ENCODE measurements at places on chromosomes 6 and 20.

DNA sequence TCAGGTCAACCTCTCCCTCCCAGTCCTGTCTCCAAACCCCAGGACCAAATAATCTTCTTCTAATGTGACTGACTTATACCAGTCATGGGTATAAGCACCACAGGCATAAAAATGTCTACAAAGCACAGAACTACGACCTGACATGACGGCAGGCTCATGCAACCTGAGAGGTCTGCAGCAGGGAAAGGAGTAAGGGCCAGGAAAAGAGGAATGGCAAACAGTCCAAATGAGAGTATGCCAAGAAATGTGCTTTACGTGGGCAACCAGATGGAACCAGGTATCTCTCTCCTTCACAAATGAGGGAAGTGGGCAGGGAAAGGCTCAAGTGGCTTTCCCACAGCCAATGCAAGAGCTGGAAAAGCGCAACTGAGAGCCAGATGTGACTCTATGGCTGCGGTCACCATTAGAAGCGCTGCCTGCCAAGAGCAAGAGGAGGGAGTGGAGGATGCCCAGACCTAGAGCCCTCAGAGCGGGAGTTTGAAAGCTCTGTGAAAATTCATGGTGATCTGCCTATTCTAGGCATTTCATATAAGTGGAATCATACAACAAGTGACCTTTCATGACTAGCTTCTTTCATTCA lies 6.0 kb downstream of the APMAP start:
- DNase-seq, result no peak

DNA sequence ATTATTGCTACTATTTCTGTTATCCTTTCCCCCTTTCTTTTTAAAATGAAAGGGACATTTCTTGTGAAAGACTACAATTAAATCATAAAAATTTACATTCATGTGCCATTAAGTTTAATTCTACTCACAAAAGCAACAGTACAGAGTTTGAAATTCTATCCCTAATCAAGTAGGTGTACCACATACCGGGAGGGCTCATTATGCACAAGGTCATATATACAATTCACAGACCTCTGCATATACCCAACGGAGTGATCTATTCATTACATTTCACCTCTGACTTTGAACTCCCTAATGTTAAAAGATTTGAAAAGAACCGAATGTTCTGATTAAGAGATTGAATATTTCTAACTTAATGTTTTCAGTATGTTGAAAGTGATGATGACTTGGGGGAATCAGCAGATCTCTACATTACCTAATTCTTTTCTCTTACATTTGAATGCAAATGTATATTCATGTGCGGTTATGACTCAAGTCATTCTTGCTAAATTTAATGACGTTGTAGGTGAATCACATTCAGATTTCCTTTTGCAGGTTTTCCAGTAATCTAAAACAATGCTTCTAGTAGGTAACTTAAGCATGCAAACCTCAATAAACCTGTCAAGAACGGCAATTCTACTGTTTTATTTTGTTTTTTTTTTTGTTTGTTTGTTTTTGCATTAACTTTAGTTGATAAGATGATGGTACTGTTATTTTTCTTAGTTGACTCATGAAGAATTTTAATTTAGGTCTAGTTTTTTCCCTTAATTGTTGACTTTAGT lies 7.3 kb downstream of the EYA4 start:
- DNase-seq, result no peak

- DNase-seq, result no peak
Observed at GRCh38 chr20:16566080-16566479, 7.2 kb downstream of the KIF16B start.

DNA sequence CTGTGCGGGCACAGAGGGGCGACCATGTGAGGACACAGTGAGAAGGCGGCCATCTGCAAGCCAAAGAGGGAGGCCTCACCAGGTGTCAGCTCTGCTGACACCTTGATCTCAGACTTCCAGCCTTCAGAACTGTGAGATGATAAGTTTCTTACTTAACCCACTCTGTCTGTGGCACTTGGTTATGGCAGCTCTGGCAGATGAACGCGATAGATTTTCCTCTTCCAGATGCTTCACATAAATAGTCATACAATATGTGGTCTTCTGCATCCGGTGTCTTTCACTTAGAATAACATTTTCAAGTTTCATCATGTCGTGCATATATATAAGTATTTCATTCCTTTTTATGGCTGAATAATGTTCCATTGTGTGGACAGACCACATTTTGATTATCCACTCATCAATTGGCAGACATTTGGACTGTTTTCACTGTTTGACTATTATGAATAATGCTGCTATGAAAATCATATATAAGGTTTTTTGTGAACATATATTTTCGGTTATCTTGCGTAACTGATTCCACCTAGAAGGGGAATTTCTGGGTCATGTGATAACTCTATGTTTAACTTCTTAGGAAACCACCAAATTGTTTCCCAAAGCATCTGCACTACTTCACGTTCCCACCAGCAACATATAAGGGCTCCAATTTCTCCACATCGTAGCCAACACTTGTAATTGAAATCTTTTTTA lies 30.2 kb downstream of the PRR18 start:
- DNase-seq, result no peak

- no peak for DNase-seq
Observed at GRCh38 chr6:11706171-11706570, 72.4 kb downstream of the ADTRP start.

DNA sequence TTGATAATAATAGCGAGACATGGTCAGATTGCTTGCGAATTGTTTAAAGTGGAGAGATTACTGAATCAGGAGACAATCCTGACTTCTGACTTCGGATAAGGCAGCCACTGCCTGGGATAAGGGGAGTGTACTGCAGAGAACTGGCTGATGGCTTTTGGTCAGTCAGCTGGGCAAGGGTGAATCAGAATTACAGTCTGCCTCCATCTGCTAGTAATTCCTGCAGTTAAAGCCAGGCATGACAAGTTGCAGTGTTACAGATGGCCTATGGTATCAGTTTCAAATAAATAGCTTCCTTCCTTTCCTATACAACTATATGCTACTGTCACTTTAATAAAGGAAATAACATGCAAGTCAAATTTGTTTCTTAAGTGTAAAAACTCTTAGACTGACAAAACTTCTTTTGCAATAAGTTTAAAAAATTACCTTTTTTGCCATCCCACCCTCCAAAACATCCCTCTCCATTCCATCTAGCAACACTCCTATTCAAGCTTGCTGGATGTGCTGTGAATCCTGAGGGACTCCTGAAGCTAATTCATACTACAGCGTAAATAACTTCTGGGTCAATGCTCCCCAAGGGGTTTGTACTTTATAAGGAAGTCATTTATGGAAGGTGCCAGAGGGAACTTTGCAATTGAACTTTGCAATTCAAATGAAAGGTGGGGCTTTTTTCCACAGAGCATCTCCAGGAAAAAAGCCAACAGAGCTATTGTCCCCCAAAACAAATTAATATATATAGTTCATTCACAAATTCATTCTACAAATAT lies 245.2 kb downstream of the ADGRB3 start:
- no peak for DNase-seq

DNA sequence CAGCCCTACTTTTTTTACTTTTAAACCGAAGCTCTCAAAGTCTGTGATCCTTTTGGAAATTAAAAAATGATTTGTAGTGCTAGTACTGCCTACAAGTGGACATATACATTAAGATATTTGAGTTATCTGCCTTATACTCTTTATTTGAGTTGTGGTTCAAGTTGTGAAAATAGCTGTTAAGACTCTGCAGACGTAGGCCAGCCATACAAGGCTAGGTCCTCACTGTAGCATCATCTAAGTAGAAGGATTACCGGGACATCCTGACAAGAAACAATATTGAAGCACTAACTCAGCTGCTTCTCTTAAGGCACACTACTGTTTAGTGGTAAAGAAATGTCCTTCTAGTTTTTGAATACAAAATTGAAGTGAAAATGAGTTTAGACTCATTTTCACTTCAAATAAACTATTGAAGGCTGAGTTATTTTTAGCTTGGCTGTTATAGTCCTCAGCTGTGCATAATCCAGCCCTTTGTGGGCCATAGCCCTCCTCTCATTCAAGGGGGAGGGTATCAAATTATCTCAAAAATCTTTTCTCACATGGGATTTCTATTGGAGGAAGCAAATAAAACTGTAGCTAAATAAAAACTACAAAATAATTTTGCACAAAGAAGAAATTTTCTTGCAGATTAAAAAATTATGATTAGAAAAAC lies 68.1 kb downstream of the JAG1 start:
- no peak for DNase-seq

GRCh38 chr6:158040804-158041347 lies 59.2 kb downstream of the SYNJ2 start:
- no peak for DNase-seq

DNA sequence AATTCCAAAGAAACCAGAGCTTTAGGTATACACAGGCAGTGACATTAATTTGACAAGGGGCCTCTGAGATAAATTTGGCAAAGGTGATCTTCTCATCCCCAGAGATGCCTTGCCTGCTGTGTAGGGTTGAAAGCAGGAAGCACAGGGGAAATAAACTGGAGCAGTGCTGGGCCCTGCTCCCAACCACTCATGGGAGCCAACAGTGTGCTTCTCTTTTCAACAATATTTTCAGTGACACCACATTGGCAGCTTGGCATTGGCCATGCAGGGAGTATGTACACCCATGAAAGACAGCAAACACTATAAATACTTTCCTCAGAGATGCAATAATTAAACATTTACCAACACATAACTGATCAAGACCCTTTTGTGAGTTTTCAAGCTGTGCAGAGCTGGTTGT lies 90.7 kb upstream of the F13A1 start:
- DNase-seq, result no peak

DNA sequence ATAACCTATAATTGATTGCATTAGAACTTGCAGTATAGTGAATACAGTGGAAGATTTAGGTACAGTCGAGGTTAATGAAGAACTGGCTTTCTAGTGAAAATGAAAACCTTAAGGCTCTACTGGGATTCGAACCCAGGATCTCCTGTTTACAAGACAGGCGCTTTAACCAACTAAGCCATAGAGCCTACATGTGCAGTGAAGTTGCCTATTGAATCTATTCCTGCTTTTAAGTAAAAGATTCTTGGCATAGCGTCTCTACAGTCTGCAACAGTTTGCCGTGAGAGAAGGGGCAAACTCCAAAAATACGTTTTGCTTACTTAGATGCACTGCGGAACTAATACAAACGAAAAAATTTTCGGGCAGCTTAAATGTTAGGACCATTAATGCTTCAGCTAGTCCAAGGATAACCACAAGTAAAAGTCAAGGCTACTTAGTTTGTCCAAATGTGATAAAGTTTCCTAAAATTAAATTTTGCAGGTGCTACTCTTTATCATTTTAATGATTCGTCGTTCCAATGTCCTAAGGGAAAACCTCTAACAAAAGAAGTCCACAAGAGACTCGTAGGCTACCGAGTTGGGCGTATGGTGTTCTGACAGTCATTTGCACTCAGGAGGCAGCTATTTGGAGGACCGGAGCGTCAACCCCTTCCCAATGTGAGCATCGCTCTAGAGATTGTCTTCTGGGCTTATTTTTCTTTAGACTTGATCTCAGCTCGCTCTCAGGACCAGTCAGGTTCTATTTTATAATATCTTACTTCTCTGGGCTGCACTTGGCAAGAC lies 31.3 kb upstream of the ZSCAN23 start:
- DNase-seq, result no peak

GRCh38 chr20:37142708-37143107 lies 36.4 kb upstream of the RPN2 start:
- DNase-seq, result no peak

DNA sequence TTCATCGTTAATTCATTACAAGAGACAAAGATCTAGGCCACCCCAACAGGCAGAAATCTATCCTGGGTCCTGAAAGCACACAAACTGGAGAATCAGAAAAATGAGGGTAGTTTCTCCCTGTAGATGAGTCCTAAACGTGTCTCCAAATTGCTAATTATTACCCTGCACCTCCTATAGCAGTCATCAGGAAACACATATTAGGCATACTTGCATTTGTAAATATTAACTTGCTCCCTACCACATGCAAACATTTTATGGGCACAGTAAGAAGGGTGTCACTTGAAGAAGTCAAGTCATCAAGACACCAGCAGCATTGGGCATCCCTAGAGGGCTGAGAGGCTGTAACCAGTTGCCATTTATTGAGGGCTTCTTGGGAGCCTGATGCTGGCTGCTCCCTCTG lies 17.9 kb upstream of the SIRPB1 start:
- DNase-seq, result no peak

DNA sequence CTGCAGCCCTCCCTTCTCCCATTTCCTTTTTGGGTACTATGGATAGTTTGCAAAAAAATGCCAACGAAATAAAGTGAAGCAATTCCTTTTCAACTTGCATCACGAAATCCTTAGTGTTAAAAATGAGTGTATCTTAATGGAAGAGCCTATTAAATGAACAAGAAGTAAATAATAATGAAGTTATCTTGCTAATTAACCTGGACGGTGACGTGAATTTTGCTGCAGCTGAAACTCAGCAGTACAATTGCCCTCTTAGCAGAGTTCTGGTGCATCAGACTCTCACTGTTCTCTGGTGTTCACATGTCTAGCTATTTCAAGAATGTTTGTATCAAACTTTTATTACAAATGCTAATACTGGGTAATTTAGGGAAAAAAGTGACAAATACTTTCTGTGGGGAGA lies 119.7 kb upstream of the HDAC2 start:
- no peak for DNase-seq

- DNase-seq, result no peak
Observed at GRCh38 chr20:1423625-1424106, 30.8 kb upstream of the FKBP1A start.

- DNase-seq, result no peak
Observed at GRCh38 chr6:88374553-88374952, 208.4 kb upstream of the CNR1 start.

GRCh38 chr6:150632785-150633485 lies 33.2 kb downstream of the PLEKHG1 start:
- no peak for DNase-seq

DNA sequence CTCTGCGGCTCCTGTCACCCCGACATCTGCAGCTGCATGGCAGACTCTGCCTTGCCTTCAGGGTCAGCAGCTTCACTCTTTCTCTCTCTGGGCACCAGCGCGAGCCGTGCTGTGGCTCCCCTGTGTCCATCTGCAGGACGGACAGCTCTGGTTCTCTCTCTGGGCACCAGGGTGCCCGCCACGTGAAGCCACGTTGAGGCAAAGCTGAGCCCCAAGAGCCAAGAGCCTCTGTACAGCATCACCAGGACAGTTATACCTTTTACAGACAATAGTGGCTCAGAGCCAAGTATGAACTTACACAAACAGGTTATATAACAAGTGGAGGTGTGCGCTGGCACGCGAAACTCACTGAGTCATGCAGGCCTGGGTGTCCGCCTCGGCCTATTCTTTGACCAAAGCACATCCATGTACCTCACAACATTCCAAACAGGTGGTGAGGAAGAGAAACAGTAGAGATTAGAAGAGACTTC lies 50.8 kb downstream of the FAM50B start:
- DNase-seq, result no peak

- no peak for DNase-seq
Observed at GRCh38 chr20:17612287-17612991, 42.6 kb downstream of the DSTN start.

DNA sequence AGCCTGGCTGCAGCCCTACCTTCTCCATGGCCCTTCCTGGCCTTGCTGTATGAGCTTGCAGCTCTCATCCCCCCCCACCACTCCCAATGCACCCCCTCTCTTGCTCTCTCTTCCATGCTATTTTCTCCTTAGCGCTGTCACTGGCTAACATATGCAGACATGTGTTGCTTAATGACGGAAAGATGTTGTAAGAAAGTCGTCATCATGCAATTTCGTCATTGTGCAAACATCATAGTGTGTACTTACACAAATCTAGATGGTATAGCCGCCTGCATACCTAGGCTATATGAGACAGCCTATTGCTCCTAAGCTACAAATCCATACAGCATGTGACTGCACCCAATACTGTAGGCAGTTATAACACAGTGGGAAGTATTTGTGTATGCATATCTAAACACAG lies 27.0 kb downstream of the ANGPT4 start:
- no peak for DNase-seq
